ENCODE measurements at places on chromosomes 3 and 15.

DNA sequence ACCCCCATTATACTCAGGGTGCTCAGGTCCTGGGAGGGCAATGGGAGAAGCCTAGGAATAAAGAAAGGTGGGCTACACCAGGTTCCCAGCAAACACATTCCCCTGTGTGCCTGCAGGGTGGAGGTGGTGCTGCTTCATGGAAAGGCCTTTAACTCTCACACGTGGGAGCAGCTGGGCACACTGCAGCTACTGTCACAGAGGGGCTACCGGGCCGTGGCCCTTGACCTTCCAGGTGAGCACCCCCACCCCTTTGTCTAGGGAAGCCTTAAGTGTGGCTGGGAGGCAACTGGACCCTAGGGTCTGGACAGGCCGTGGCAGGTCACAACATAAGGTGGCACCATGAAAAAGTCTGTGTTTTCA, 3.3 kb downstream of the ABHD14A start:
- DNase-seq = no peak

- no peak for DNase-seq
These were observed 63.9 kb downstream of the TRPC1 start for GRCh38 chr3:142787719-142788118.

DNA sequence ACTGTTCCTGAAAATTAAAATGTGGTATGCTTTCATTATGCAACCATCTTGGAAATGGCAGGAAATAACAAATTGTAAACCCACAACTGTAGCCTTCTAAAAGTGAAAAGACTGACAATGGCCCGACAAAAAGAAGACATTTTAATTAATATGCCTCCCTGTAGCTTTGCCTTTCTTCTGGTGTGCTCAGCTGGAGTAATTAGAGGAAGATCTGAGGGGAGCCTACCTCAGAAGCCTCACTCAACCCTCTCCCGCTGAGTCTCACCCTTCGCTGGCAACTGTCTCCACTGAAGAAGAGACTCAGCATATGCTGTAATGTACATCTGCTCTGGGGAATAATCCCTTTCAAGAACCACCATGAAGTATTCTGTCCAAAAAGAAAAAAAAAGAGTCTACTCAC, 104.7 kb upstream of the SETMAR start:
- no peak for DNase-seq

GRCh38 chr3:125136515-125136914, 76.0 kb downstream of the SLC12A8 start:
- DNase-seq = no peak

- DNase-seq = no peak
These were observed 94.9 kb upstream of the ATP2B2 start for GRCh38 chr3:10600296-10600714.

GRCh38 chr3:126927846-126928245, 55.1 kb upstream of the PLXNA1 start:
- DNase-seq = no peak

GRCh38 chr3:117669774-117670173, 960.2 kb downstream of the TUSC7 start:
- no peak for DNase-seq

DNA sequence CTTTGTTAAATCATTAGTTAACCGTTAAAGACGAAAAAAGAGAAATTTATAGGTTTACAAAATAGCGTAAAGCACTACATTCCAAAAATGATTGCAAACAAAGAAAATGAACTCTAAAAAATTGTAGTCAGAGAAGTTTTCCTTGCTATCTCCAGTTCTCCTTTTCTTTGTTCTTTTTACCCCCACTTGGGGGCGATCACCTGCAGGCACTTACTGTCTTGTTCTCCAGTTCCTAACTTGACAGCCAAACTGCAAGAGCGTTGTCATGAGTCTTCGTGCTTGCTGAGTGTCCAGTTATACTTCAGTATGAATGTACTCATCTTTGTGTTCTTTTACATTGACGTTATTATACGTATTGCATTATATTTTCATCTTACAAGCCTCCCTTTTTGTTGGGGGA, 54.5 kb downstream of the CHD2 start:
- DNase-seq = peak; percentile 26

DNA sequence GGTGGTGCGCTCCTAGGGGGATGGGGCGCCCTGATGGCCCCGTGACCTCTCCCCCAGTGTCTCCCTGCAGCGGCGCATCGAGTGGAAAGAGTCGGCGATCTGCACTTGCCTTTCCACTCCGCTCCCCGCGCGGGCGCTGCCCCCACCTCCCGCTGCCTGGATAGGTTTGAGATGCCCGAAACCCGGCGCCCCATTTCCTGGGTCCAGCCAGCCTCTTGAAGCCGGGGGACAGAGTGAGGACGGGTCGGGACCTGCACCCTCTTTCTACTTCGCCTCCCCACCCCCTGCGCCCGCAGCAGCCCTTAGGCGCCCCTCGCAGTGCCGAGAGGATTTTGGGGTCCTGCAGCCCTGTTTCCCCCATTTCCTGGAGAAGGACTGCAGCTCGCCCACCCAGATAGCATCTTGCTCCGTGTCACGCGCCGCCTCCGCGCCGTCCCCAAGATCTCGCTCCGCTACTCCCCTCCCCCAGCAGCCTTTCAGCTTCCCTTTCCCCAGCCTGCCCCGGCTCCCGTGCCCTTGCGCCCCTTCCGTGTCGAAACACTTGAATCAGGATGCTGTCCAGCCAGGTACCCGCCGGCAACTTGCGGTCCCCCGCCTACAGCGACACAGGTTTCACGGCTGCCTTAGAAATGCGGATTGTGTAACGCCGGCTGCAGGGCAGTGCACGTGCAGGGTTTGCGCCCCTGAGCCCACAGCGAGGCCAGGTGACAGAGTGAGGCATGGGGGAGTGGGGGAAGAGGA, 519 bp downstream of the ABHD6 start:
- peak; percentile 37 for DNase-seq

- DNase-seq = no peak
These were observed 57.1 kb downstream of the FEM1B start for GRCh38 chr15:68334661-68335124.

DNA sequence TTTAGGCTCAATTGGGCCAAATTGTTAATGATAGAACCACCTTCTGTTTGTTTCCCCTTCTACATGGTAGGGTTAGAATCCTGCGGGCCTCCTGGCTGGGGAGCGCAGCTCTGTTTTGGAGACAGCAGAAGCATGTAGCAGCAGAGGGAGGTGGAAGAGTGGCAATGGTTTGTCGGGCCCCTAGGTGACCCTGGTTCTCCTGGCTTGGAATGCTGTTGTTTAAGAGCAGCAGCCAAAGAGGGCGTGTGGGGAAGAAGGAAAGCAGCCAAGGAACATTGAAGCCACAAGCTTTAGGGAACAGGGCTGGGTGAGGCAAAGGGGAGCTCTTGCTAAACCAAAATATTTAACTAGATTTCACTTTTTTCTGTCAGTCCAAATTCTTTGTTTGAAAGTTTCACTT, 213.7 kb upstream of the NR2E3 start:
- DNase-seq = no peak

DNA sequence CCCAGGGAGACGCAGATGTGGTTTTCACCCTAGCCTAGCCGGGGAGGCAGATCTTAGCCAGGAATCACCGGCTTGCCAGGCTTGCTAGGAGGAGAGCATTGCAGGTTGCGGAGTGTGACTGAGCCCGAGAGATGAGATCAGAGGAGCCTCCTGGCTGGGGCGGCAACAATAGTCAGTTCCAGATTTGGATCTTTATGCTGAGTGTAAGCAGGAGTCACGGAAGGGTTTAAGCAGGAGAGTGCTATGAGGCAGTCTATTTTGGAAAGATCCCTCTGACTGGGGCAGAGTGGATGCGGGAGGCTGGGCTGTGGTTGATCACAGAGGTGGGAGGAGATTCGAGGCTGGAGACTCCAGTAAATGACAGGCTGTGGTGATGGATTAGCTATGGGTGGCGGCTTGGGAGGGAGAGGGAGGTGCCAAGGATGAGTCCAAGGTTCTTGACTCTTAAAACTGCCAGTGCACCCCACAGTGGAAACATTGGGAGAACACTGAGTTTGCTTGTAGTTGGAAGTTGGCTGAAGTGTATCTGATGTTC, 10.4 kb upstream of the BAHD1 start:
- no peak for DNase-seq

DNA sequence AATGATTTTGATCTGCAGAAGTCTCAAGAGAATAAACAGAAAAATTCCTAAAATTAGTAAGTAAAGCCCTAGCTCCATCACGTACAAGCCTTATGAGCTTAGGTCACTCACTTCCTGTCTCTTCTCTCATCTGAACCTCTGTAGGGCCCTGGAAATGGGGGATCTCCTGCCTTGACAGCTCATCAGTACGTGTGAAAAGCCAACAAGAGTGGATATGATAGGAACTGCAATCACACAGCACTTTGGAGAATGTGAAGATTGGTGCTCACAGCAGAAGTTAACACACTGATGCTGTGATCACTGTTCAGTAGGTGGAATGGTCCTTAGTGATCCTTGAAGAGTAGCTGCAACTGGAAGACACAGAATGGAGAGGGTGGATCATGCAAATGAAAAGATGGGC, 27.8 kb upstream of the ALDH1L1 start:
- DNase-seq = no peak

GRCh38 chr3:190984502-190985244, 122.2 kb upstream of the GMNC start:
- DNase-seq = no peak

GRCh38 chr3:7290077-7290825, 429.3 kb downstream of the GRM7 start:
- DNase-seq = no peak

DNA sequence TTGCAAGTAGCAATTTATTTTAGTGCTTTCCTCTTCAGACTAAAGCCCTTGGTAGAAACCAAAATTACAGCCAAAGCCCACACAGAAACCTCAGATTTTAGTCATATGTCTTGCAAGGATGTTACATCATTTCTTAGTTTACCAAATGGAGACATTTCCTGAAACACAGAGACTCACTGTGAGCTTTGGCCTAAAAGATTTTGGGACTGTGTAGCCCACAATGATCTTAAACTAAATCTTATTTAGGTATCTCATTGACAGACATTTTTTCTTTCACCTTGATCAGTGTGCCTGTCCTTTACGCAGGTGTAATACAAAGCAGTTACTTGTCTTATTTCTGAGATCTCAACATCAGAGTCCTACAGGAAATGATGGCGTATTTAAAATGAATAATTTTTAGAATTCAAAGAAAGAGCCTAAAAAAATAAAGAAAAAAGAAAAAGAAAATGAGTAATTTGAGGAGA, 27.8 kb upstream of the AP4E1 start:
- DNase-seq = peak; percentile 83

- no peak for DNase-seq
These were observed 43.7 kb upstream of the MAPKBP1 start for GRCh38 chr15:41730543-41730942.

- DNase-seq = no peak
These were observed 22.9 kb downstream of the KLF13 start for GRCh38 chr15:31349233-31350141.

DNA sequence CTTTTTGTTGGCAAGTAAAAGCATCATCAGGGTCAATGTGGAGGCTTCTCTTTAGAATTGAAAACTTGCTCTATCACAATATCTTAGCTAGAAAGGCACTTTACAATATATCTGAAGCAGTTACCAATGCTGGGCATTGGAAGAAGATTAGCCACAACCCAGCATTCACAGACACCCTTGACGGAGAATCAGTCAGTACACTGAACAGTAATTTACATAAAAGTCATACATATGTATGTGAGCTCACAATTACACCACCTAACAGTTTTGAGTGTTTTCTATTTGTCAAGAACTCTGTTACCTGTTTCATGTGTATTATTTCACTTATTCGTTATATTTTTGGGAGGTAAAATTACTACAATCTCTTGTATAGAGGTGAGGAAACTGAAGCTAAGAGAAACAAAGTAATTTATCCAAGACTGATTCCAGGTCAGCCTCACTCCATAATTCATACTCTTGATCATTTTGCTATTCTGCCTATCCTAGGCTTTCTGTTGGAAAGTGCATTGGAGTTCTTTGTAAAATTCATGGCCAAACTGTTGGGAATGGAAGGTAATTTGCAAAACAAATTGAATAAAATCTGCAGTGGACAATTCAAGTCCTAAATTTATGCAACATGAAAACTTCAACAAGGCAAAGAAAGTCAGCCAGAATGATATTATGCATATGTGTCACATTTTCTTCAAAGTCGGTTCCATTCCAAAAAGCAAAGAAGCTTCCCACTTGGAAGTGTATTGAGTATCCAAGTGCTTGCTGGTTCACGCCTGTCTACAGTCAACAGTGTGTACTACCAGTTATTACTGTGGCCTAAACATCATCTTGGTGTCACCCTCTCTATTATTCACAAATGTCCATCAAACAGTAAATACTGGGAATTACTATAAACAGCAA, 223.7 kb upstream of the SEMA6D start:
- no peak for DNase-seq

GRCh38 chr3:38360345-38360744, 13.8 kb downstream of the XYLB start:
- DNase-seq = no peak

GRCh38 chr15:91897585-91898372, 44.3 kb downstream of the SLCO3A1 start:
- DNase-seq = no peak

GRCh38 chr15:101642361-101642760, 9.8 kb downstream of the TM2D3 start:
- no peak for DNase-seq

- DNase-seq = peak; percentile 58
These were observed 94.9 kb downstream of the ST6GAL1 start for GRCh38 chr3:187025254-187025655.

DNA sequence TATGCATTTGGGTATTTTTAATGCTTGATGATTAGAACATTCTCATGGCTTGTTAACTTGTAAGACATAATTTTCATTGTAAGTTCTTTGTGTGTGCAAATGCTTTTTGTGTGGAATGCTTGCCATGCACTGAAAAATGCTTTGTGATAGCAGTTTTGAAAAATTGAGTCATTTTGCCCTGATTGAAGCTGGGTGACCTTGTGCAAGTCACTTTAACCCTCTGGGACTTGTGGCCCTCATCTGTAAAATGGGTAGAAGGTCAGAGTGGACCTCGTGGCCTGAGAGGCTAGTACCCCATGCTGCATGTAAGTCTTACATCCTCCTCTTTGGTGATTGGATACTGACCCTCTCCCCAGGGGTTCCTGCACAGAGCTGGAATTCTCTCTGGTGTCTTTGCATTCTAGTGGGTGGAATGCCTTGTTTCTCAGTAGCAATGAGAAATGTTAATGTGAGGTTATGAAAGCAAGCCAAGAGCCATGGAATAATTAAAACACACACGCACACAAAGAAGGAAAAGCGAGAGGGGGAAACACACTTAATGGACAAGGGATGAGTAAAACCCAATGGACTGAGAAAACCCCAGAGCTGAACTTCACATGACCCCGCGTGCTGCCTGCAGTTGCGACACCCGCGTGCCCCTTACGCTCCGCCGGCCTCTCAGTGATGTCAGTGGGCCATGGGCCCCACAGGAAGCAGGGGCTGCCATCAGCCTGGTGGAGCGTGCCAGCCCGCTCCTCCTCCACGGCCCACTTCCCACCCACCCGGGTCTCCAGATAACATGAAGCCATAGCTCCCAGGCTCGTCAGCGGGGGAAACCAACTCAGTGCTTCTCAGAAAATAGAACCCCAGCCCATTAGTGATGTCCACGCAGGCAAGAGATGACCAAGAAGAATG, 44.0 kb downstream of the SMAD3 start:
- no peak for DNase-seq

GRCh38 chr3:169603661-169604060, 59.9 kb downstream of the MECOM start:
- DNase-seq = no peak
